ENCODE measurements at places on chromosomes 2 and 18.
A peak's percentile ranks its signal among the peaks of the same experiment; 100 is the strongest.

DNA sequence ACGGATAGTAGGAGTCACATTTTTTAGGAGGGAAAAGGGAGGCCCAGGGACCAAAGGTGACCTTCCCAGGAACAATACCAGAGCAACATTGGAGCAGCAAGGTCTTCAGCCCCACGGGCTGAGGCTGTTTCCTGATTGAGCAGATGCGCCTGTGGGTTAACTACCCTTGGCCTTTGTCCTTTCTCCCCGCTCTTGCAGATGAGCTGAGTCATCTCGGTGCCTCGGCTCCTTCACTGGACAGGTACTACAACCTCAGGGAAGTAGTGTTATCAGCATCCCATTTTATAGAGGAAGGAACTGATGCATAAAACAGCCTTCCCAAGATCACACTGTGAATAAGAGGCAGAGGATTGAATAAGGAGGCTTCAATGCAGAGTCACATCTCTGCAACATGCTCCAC is 43.5 kb downstream of the DHRS9 start:
- DNase-seq = no peak

DNA sequence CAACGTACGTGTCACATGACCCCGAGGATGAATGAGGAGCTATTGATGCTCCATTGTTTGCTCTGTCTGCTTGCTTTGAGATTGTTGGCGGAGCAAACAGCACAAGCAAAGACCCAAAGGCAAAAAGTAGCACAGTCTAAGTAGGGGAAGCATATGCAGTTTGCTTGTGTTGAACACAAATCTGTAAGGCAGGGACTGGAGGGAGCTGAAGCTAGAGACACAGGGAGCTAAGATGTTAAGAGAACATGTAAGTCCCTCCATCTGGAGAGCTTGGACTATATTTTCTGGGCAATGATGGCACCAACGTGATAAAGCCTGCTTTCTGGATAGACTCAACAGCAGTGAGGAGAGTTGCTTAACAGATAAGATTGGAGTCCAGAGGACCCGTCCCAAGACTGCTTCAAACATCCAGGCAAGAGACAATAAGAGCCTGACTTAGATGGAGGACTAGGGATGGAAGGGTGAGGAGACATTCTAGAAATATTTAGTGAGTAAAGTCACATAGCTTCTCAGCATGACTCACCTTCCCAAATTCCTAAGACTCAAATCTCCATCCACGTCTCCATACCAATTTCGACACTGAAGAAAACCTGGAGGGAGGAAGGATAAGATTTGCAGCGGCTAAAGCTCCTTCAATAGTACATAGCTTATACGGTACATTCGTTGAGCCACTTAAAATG is 88.1 kb upstream of the KLF7 start:
- DNase-seq = no peak

GRCh38 chr2:25606892-25607291 is 66.5 kb downstream of the DTNB start:
- no peak for DNase-seq

GRCh38 chr18:62118328-62118727 is 68.5 kb downstream of the PIGN start:
- no peak for DNase-seq

DNA sequence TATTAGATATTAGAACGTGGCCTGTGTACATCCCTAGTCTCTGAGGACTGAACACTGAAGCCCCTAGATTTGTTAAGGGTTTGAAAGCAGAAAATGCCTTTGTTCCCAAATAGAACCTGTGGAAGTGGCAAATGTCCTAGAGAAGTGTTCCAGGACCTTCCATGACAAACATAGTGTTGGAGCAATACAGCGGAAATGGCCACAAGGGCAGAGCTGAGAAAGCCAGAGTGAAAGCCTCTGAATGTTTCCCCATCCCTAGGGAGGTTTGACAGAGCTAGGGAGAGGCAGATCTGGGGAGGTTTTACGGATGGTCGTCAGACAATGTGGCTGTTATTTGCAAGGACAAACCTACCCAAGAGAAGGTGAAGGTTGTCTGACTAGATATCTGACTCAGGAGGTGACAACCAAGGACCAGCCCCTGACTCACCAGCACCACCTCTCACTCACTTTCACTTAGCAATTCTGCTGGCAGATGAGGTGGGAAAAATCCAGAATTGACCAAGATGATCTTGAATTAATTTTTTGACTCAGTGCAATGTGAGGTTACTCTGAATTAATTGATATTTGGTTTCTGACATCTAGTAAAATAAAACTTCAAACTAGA is 24.1 kb downstream of the RBM43 start:
- DNase-seq = no peak

DNA sequence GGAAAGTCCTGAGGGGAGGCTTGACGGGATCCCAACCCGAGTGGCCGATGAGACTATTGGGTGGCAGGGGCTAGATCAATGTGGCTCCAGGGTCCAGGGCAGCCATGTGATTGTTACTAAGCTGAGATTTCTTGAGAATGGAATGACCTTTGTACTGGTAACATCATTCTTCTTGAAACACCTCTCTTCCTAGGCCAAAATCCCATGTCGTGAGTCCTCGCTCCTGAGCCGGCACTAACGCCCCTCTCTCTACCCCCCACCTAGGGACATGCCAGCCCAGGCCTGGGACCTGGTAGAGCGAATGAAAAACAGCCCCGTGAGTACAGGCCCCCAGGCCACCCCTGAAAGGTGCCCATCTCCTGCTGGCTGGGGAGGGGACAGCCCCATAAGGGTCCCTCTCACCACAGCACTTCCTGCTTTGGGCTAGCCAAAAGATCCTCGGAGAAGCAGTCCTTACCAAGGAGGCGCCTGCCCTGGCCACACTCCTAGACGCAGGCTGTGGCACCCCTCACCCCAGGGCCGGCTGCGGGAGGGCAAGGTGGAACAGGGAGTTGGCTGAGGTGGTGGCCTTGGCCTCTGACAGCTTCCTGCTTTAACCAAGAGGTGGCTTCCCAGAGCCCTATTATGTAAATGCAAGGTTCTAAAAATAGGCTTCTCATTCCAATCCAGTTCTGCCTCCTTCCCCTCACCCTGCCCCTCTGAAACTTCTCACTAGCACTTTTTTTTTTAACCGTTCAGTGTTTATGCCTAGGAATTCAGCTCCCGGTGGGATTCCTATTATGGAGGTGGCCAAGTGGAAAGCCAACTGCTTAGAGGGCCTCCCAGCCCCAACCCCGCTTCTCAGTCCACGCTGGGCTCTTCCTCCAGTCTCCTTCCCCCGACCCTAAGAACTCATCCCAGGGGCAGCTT is 126.6 kb upstream of the PPP1CB start:
- peak; percentile 39 for DNase-seq

- no peak for DNase-seq
Observed at GRCh38 chr18:63141778-63142176, 177.8 kb downstream of the BCL2 start.

- DNase-seq = no peak
Observed at GRCh38 chr18:11872479-11873136, 21.4 kb downstream of the CHMP1B start.

- no peak for DNase-seq
Observed at GRCh38 chr2:190320696-190321095, 1.1 kb upstream of the HIBCH start.

DNA sequence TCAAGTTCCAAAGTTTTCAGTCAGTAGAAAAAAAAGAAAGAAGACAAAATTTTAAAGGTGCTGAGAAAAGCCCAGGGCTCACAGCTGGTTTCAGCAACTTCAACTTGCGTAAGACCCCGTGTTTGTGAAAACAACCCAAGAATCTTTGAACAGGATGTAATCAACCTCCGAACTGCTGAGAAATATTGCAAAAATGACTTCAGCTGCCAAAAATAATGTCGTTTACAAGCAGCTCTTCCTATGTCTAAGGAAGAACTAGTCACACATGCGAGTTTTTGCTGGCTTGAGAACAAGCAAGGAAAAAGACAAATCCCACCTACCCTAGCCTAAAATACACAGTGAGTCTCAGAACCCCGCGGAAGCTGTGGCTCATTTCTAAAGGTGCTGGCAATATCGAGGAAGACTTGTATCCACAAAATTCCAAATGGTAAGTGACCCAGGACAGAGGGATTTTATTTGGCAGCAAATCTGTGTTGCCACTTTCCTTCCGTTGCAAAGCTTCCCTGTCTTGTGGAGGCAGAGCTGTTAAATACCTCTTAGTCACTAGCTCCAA is 59.8 kb upstream of the SLC8A1 start:
- DNase-seq = no peak

GRCh38 chr2:191013682-191013931 is 364 bp downstream of the STAT1 start:
- DNase-seq = no peak

DNA sequence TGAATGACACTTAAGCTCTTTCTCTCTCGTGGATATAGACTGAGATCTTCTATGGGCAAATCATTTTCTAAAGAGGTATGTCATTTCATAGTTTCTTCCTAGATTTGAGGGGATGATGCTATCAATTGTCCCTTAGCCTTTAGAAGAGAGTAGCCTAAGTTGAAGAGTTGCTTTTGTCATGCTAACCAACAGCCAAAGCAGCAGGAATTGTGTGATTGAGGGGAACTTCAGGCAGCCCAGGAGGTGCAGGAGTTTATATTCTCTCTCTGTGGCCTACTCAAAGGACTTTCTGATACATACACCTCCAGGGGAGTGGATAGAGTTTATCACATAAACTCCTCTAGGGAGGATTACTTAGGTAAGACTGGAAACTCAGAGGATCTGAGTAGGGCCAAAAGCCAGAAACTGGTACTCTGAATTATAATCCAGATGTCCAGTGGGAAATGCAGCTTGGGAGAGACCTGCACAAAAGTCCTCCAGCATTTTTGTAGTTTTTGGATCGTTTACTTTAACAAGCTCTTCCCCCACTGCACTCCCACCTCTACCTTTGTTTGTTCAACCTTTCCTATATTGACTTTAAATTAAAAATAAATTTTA is 150.7 kb upstream of the CCDC68 start:
- DNase-seq = no peak

GRCh38 chr2:16774980-16775898 is 109.6 kb upstream of the CYRIA start:
- no peak for DNase-seq

GRCh38 chr2:1978706-1979105 is 234.4 kb upstream of the PXDN start:
- DNase-seq = no peak
